ENCODE measurements at places on chromosomes 5 and 9.
A peak's percentile ranks its signal among the peaks of the same experiment; 100 is the strongest.

GRCh38 chr9:33794560-33794959 is 801 bp upstream of the PRSS3 start:
- no peak for DNase-seq

- no peak for DNase-seq
Measured at GRCh38 chr5:74055486-74056106, 429.6 kb downstream of the ARHGEF28 start.

DNA sequence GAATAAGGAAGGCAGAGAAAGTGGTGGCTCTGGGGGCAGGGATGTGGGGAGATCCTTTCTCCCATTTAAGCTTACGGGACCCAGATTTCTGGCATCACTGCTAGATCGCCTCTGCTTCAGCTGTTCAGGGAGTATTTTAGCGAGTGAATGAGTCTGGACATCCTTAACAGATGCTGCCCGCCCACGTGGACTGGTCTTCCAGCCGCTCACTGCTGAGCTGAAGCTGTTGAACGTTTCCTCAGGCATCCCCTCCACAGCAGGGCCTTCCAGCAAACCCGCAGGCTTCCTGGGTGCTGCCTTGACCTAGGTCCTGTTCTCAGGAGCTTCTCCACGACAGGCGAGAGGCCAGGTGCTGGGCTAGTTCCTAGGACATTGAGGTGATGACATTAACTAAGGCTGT is 144.4 kb upstream of the EFNA5 start:
- no peak for DNase-seq

DNA sequence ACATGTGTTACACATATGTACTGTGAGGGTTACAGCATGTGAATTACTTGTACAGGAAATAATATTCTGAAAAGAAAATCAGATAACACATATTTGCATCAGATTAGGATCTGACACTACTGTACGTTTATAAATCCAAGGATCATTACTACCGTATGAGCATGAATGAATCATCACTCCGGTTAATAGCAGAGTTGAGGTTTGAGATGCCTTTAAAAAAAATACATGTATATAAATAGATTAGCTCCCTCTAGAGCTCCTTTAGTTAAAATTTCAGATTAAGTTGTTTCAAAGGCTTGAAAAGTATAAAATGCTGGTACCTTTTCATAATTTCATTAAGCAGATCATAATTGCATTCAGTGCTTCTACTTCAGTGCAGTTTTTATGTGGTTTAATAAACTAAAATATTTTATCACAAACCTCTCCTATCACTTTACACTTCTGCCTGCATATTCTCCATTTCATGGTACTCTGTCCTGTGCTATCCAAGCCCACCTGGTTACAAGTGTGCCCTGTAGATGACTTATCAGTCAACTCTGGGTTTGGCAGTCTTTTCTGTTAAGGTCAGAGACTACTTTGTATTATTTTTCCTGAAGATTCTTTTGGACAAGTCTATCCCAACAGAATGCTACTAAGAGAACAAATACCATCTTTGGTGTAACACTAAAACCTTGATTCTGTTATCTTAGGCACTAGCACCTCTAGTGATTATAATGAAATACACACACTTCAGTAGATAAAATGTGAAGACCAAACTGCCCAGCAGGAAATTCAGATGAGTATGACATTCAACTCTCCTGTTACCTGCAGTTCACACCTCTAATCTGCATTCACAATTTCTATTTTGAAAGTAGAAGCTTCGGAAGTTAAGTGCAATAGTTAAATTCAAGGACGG is 48.0 kb upstream of the POU5F2 start:
- DNase-seq, result peak; percentile 81

GRCh38 chr5:31479706-31480105 is 52.2 kb downstream of the DROSHA start:
- DNase-seq, result no peak

DNA sequence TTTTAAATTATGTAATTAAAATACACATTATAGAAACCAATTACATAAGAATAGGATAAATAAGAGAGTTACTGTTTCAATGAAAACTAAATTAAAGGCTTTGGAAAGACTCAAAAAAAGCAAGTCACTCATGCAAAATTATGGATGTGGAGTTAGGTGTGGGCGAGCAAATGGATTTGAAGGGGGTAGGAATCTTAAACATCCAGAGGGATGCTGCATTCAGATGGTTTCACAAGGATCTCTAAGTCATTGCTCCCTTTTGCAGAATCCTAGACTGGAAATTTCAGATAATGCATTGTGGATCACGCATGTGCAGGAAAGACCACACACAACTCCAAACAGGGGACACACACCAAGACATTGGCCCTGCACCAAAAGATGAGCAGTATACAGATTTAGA is 57.5 kb downstream of the DRD1 start:
- no peak for DNase-seq

- no peak for DNase-seq
Measured at GRCh38 chr9:26228273-26228672, 550.0 kb upstream of the TUSC1 start.

DNA sequence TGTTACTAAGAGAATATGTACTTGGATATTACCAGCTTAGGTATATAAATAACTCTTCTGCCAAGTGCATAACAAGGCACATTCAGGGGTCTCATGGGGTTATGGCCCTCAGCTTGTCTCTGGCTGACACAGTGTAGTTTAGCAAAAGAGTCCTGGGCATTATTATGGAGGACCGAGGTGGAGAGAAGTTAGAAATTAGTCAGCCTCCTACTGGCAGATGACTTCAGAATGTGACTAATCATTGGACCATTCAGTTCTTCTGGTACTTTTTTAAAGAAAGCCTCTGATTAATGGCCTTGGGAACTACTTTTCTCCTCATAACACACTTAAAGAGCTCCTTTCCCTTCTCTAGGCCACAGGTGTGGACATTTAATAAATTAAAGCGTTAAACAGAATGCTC is 178.9 kb downstream of the SH3GL2 start:
- peak; percentile 0 for DNase-seq

DNA sequence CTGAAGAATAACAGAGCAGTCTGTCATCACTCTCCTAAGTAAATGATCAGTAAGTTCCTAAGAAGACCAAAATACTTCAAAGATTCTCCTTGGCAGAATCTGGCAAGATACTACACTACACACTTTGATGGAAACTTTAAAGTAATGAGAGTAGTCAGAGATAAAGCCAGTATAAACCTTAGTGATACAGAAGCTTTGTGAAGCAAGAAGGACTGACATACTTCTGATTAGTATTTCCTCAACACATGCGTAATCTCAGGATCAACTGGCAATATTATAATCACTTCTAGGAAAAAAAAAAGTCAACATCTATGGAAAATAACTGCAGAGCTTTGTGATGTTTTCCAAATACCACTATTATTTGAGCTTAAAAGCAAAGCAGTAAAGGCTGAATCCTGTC is 34.0 kb upstream of the ADAMTS19 start:
- no peak for DNase-seq

DNA sequence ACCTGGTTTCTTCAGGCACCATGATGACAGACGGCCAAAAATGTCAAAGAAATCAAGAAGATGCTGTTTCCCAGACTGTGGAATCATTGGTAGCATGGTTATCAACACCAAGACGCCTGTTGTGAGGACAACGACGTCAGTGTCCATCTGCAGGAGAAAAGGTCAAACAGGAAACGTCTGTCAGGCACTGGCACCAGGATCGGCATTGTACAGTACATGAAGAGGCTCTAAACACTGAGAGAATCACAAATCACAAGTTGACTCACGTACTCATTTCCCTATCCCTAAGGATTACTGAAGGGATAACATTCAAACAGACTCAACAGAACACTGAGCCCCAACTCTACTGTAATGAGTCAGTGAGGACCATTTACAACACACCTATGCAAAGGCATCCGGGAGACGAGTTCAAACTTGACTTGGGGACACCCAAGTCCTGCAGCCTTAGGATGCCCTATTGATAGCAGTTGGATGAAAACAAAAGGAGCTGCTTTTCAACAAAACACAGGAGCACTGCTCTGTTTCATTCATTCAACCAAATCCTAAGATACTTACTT is 21.0 kb downstream of the TSC1 start:
- no peak for DNase-seq

DNA sequence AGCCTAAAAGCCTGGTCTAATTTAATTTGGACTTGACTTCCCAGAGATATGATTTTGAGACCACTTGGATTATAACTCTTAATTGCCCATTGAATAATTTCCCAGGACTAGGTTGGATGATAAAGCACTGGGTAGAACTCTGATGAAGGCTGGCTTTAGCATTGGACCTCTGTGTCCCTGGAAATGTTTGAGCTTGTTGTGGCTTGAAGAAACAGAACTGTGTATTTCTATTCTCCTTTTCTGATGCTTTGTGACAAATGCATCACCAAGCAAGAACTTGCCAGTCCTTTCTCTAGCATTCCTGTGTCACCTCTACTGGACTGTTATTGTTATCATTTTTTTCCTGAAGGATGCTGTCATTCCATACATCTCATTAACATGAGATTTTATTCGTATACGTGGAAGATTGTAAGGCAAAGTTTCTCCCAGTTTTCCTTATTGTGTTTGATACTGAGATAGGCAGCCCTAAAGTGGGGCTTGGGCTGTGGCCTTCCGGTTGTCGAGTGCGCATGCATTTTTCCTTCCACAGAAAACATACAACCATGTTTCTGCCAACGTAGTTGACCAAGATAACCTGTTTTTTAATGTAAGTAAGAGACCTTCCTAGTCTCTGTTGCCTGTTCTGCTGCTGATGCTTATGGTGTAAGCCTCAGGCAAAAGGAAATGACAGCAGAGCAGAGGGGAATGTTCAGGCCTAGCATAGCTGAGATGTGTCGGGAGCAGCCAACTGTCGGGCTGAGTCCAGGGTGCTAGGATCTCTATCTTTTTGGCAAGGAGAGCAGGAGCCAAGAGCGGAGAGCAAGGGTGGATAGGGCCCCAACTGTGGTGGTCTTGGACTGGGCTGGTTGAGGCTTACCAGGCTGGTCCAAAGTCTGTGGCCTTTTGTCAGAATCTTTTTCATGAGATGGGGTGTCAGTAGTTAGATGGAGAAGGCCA is 2.3 kb downstream of the NTRK2 start:
- DNase-seq, result no peak

- no peak for DNase-seq
Measured at GRCh38 chr9:101176384-101176783, 147.9 kb downstream of the PLPPR1 start.

DNA sequence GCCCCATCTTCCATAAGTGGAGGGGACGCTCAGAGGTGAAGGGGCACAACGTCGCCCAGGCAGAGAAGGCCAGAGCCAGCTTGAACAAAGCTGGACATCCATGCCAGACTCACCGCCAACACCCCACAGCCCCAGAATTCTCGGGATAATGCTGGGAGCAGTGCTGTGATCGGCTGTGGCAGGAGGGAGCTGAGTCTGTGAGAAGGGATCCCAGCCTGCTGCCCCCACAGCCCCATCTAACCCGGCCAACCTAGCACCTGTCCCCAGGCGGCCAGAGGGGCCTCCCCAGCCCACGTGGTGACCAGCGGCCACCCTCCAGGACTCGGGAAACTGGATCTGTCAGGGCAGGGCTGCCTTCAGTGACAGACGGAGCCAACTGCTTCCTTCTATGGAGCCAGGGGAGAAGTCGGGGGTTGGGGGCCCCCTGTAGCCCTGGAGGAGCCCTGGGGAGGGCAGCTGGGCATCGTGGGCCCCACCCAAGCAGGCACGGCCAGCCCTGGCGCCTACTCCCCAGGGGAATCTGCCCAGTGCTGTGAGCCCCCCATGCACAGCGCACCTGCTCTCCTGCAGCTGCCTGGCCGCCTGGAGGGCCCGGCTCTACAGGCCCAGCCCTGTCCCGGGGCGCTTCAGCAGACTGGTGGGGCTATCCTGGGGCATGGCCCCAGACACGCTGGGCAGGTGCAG is 6.0 kb downstream of the BRD3 start:
- no peak for DNase-seq

DNA sequence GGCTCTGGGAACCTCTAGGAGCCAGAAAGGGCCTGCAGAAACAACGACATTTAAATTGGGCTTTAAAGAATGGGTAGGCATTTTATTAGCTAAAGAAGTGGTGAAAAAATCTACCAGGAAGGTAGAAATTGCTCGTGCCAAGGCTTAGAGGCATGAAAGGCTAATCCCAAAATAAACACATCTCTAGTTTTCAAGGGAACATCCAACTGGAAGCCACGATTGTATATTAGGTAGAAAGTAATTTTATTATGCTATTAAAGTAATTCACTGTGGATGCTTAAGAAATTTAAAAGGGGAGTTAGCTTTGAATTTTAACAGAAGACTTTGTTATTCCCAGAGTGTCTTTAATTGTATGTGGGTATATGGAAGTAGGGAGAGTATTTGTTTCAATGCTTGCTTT is 17.5 kb upstream of the CNTLN start:
- no peak for DNase-seq

DNA sequence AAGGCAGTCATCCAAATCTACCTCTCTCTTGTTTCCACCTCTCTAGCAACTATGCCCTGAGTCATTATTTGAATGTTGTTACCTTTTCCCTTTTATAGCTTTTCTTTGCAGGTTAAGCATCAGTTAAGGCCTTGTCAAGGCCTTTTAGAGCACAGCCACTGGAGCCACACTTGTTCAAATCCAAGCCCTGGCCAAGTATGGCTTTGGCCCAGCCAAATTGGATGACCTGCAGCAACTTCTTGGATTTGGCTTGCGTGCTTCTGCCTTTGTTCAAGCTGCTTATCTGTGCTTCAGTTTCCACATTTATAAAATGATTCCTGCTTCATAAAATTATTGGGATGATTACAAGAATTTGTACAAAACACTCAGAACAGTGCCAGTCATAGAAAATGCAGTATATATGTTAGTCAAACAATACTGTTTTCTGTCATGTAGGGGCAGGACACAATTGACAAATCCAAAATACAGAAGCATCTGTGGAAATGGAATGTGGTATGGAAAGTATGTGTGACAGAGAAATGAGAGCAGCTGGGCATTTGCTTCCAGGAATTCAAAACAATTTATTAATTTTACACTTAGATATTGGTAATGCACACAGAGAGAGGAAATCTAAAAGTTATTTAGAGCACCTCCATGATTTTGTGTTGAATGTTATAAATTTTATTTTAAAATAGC is 17.9 kb upstream of the RLN1 start:
- no peak for DNase-seq

GRCh38 chr9:129889122-129889940 is 54.1 kb downstream of the USP20 start:
- DNase-seq, result no peak

DNA sequence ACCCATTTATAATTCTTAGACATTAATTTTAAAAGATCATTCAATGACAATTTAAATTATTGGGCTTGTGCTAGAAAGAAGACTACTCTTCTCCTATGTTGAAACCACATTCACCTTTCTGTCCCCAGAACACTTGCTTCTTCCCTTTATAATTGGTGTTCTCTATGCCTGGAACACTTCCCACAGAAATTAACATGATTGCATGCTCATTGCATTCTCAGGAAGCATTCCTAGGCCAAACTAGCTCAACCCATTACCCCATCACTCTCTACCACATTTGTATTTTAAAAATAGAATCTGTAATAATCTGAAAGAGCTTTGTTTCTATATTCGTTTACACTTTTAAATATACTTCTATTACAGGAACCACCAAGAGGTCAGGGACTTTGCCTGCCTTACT is 184.7 kb downstream of the MEF2C start:
- no peak for DNase-seq

Data from HFFc6 (cell line).